Fibroblast of lung (primary cell): ENCODE measurements at places on chromosomes 2 and 18. TPM values are rescaled to one million over a fixed set of nuclear protein-coding genes. Genes with fewer than 3 reads are reported as not detected.

The ACVR1C gene
- 0.26 and 0.83 TPM in 2 replicates for total RNA-seq

The FSHR gene
- total RNA-seq = under 0.01 TPM in 1 of 2 replicates, not detected in the other

The DUSP19 gene
- 5.1 and 7.4 TPM in 2 replicates for total RNA-seq

The GPR45 gene
- total RNA-seq = not detected in 2 replicates

The GKN1 gene
- total RNA-seq = not detected in 2 replicates

The CCL20 gene
- total RNA-seq = not detected in 2 replicates

The CTNNA2 gene
- not detected in 2 replicates for total RNA-seq

The LIPG gene
- total RNA-seq = 0.50 and 1.0 TPM in 2 replicates

The STARD6 gene
- total RNA-seq = 0.33 TPM in 1 of 2 replicates, not detected in the other

The GREB1 gene
- total RNA-seq = 0.51 and 2.0 TPM in 2 replicates

The MAP3K19 gene
- not detected in 2 replicates for total RNA-seq

The CLK1 gene
- 68.5 and 76.8 TPM in 2 replicates for total RNA-seq

The UGT1A5 gene
- not detected in 2 replicates for total RNA-seq

The COL3A1 gene
- total RNA-seq = 925 and 2,431 TPM in 2 replicates

The NRBP1 gene
- total RNA-seq = 68.1 and 77.5 TPM in 2 replicates

The ANKRD30BL gene
- total RNA-seq = not detected in 2 replicates

The ARL6IP6 gene
- total RNA-seq = 16.2 and 19.0 TPM in 2 replicates

The SELENOI gene
- 13.1 and 18.8 TPM in 2 replicates for total RNA-seq
